Tibial nerve (tissue), 4 donors: ENCODE measurements at places on chromosomes 3 and 15.

GRCh38 chr3:126186271-126186670, 5.9 kb upstream of the ALDH1L1 start:
- DNase-seq, result no peak

GRCh38 chr15:88627463-88627862, 6.3 kb downstream of the AEN start:
- no peak for DNase-seq

- no peak for DNase-seq
These were observed 201.2 kb upstream of the ARPP21 start for GRCh38 chr3:35438101-35438500.

DNA sequence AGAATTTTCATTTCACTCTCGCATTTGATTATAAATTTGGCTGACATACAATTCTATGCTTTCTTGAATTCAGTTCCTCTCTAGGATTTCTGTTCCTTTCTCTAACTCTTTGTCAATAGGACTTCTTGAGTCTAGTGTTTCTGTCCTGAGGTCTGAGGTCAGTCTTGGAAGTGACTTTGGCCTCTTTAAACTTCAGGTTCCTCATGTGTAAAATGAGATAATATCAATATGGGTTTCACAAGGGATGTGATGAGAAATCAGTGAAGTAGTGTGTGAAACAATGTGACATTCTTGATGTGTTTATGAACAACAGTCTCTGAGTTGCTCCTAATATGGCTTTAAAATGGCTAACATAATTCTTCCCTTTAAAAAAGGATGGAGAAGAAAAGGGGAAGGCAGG, 92.2 kb downstream of the SV2B start:
- no peak for DNase-seq

GRCh38 chr3:109933576-109933975, 596.2 kb upstream of the DPPA4 start:
- no peak for DNase-seq

GRCh38 chr3:187783098-187783497, 37.8 kb upstream of the BCL6 start:
- DNase-seq, result no peak

GRCh38 chr3:156888576-156888975, 62.4 kb downstream of the LEKR1 start:
- DNase-seq, result no peak
